Activated T-cell treated with anti-CD3 and anti-CD28 coated beads for 24 hours (primary cell): ENCODE measurements at places on chromosomes 5 and 9.

DNA sequence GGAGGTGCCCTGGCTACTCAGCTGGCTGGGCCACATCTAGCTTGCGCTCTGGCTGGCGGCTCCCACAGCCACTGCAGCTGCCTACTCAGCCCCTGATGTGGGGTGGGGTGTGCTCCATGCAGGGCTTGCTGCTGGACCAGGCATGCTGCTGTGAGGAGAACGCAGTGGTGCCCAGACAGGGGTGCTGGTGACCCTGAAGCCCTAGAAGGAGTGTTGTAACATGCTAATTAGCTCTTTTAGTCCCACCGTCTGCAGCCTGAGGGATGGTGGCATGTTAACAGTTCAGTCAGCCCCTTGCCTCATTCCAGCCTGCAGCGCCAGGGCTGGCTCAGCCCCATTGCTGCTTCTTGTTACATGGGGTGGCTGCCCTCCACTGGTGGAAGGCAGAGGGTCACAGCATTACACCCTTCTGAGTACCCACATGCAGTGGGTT is 642.3 kb downstream of the DMRTA1 start:
- no peak for DNase-seq

- no peak for DNase-seq
These were observed 490 bp downstream of the ICE1 start for GRCh38 chr5:5422819-5423515.

GRCh38 chr9:109437286-109437685 is 60.8 kb downstream of the PTPN3 start:
- DNase-seq: no peak

DNA sequence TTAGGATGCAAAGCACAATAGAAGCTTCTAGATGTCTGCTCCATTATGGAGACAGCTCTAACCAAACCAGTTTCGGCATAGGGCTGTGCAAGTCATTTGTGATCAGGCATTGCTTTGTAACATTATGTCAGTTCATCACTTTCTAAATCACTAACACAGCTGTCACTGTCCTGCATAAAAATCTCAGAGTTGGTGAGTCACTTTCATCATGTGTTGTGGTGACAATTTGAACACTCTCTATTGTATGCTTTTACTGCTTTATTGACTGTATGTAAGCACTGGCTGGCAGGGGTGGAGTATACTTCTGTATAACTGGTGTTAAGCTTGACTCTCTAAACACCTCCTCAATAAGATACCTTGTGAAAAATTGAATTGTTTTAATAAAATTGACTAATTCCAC is 77.9 kb downstream of the SLCO4C1 start:
- DNase-seq: no peak

DNA sequence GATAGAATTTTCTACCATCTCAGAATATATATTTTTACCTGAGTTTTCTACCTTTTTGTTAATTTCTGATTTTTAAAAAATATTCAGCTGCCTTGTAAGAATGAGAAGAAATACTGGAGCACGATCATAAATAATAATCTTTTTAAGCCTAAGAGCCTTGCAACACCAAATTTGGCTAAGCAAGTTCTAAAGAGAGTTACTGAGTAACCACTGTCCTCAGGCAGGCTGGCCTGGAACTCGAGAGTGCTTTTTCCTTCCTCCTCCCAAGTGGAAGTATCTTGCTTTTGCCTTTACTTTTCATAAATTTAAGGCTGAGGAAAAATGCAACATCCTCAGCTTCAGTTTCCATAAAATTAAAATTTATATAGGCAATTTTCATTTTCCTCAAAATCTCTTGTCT is 21.0 kb downstream of the GLRX start:
- no peak for DNase-seq

DNA sequence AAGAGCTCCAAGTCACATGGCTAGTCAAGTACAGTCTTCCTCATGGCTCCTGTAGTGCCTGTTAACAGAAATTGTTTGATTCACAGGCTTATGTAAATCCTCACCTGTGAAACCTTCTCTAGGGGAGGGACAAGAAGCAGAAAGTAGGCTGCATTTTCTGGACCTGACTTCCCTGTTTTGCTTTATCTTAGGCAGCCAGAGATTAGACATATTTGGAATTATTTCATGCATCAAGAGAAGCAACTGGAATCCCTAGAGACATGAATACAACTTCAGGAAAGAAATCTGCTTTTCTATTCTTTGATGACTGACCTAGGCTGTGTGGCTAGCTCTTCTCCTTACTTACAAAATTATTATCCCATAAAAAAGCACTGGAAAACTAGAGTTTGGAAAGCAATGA is 52.3 kb downstream of the CAST start:
- DNase-seq: no peak
